ENCODE measurements at places on chromosomes 12 and 14.

- DNase-seq: no peak
Measured at GRCh38 chr14:101039031-101039754, 135.7 kb upstream of the RTL1 start.

DNA sequence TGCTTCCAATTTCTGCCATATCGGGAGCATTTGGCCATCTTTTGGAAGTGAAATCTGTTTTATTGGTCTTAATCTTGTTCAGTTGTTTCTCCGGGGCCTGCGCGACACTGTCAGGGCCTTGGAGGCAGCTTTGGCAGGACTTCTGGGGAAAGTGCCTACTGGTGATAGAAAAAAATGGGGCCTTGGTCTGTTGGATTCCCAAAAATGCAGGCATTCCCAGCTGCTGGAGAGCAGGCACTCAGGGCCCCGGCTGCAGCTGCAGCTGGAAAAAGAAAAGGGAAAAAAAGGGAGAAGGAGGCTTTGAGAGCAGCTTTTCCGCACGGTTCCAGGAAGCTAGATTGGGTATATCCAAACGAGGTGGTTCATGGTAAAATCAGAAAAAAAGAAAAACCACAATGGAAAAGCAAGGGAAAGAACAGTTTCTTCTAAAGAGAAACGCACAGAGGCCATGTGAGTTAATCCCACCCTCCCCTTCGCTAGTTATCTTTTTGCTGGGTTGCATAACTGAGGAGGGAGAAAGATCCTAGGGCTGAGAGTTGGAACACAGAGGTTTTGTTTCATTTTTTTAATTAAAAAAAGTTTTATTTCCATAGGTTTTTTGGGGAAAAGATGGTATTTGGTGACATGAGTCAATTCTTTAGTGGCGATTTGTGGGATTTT lies 134.7 kb upstream of the RFLNA start:
- no peak for DNase-seq

GRCh38 chr12:87217491-87217890 lies 811.7 kb downstream of the C12orf50 start:
- no peak for DNase-seq

DNA sequence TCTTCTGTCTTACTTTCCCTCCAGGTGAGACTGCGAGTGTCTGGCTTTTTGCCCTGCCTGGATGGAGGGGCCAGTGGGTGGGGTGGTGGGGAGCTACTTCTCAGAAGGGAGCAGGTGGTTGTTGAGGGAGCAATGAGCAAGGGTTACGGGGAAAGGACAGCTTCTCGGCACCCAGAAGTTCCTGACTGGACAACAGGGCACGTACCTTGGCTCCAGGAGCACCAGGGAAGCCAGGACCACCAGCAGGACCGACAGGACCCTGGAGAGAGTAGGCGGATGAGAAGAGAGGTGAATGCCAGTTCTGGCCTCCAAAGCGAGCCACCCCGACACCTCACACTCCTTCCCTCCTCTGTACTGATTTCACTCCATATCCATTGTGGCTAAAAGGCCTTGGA lies 15.3 kb downstream of the COL2A1 start:
- no peak for DNase-seq

GRCh38 chr12:119410396-119410795 lies 75.9 kb downstream of the CCDC60 start:
- DNase-seq: no peak

DNA sequence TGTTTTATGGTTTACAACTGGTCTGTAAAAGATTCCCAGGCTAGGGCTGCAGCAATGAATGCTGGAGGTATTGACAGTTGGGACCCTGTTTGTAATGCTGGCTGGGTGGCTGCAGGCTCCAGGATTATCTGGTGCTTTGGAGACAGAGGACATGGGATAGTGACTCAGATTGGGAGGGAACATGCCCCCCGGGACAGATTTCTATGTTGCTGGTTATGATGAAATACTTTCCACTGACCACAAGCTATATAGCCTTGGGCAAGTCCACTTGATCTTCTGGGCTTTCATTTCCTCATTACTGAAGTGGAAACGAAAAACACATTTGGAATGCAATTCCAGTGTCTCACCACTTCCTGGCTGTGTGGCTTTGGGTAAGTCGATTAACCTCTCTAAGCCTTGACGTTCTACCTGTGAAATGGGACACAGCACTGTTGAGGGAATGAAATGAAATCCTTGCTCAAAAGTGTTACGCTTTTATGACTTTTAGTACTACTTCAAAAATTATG lies 6.3 kb upstream of the TPCN1 start:
- no peak for DNase-seq

GRCh38 chr14:24441485-24441884 lies 1.1 kb downstream of the SDR39U1 start:
- no peak for DNase-seq

DNA sequence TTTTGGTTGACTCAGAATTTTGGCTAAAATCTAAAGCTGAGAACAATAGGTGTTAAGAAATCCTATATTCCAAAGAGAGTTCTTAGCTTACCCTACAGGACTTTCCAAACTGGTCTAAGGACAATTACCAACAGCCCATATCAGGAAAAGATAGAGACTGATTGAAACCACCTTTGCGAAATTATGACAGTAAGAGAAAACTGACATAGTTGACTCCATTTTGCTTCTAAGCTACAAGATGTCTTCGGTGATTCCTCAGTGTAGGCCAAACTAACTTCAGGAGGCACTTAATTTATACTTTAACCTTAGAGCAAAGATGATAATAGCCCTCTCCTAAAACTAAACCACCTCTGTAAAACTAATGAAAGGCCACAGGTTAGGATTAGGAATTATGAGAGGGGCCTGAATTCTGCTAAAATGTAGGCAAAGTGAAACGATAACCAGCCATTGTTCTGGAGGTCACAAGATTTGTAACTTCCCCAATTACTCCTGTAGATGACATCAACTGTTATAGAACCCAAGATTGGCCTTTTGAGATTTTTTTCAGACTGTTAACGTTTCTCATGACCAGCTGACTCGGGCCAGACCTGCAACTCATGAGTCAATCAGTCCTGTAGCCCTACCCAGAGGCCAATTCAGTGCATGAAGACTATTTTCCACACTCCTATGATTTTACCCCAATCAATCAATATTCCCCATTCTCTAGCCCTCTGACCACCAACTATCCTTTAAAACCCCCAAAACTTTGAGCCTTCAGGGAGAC lies 43.0 kb downstream of the KLRG1 start:
- DNase-seq: no peak

DNA sequence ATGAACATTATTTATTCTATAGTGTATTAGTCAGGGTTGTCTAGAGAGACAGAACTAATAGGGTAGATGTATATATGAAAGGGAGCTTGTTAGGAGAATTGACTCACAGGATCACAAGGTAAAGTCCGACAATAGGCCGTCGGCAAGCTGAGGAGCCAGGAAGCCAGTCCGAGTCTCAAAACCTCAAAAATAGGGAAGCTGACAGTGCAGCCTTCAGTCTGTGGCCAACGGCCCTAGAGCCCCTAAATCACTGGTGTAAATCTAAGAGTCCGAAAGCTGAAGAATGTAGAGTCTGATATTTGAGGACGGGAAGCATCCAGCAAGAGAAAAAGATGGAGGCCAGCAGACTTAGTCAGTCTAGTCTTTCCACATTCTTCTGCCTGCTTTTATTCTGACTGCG lies 912.2 kb downstream of the FLRT2 start:
- DNase-seq: no peak

DNA sequence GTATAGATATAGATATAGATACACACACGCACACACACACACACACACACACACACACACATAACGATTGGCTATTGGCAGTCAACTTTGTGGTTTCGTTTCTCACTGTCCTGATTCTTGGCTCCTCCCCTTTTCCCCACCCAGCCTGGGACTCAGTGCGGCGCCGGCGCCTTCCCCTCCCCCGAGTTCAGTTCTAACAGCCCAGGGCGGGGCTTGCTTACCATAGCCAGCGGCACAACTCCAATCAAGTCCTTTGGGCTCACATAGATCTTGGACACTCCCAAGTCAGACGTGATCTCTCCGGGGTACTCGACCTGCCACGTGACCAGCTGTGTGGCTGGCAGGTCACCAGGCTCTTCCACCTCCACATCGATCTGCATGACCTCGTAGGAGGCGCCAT lies 484.1 kb downstream of the GLT1D1 start:
- DNase-seq: no peak

- no peak for DNase-seq
Measured at GRCh38 chr12:12376646-12377448, 20.0 kb downstream of the BORCS5 start.

DNA sequence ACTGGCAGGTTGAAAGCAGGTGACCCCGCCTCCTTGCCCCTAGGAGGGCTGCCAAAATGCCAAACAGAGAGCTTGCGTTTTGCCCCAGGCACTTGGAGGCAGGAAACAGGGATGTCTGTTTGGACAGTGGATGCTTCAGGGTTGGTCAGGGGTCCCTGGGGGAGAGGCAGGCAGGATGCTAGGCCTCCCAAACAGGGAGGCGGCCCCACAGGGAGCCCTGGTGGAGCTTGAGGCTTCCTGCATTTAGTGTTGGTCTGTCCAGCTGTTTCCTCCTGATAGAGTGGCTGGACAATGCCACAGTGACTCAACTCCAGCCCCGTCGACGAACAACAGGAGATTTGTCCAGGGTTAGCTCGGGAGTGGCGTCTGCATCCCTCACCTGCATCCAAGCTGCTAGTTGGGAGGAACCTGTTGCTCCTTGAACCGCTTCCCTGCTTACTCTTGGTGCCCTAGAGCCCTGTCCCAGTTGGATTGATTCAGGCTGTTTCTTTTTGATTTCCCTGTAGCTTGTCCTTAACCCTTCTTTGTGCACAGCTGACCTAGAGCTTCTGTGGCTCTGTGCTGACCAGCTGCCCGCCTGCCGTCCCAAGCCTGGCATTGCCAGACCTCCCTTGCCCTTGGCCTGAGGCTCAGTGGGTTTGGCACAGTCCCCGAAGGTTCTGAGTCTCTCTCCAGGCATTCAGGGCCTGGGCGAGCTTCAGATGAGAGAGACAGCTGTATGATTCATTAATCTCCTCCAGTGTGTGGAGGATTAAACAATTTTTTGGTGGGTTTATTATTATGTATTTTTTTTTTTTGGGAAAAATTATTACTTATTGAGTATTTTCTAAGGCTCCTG lies 45.9 kb downstream of the TSPAN9 start:
- no peak for DNase-seq

GRCh38 chr12:112905451-112906089 lies 1.2 kb upstream of the OAS1 start:
- no peak for DNase-seq

DNA sequence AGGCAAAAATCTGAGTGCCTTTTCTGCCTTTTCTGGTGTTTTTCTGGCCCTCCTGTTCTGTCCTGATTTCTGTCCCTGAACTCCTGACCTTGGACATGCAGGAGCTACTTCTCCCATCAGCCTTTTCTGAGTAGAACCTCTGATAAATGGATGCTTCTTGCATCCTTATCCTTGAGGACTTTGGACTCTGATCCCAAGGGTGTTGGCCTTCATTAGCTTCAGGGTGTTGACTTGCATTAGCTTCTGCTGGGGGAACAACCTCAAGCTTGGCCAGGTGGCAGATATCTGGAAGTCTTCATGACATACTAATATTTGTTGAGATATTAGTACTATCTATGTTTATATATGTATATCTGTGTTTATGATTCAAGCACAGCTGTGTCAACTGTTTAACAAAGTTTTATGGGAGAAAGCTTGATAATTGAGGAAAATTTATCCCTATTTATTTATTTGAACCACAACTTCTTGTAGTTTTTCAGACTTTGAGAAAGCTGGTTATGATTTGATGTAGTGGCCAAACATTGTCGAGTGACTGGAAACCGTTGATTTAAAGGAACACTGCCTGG lies 124.3 kb downstream of the CHST11 start:
- DNase-seq: no peak

DNA sequence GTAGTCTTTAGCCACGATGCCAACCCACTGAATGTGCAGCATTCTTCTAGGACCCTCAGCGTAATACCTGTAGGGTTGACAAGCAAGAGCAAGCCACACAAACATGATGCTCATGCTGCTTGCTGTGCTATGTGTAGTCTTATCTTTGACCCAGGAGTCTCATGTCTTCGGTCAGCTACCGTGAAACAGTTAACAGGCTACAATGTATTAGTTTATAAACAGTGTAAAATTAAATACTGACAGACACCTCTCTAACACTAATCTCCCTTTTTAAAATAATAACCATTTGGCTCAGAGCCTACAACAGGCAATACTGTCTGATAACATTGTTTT lies 1.9 kb downstream of the EAPP start:
- no peak for DNase-seq

DNA sequence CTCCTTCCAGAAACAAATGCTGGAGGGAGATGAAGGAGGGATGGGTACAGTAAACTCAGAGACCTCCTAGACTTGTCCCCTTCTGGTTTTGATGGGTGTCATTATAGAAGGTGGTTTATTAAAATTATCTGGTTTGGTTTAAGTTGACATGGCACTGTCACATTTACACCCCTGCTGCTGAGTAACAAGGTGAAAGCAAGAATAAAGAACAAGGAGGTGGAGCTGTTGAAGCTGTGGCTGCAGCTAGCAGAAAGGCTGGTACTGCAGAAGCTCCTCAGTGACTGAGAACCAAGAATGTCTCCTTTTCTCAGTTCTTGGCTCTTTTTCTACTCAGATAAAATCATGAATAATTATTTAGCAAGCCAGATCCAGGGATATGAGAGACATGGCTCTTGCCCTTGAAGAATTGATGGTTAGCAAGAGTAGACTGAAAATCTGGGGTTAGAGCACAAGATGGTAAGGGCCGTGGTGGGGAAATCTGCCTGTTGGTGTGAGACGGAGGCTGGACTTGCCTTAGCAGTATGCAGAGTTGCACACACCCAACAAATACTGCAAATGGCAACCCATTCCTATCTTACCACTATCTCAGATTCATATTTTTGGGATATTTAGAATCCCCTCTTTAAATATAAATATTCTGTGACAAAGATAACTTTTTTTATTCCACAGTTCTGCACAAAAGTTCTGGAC lies at the start of gene GZMH:
TSS of gene GZMH (minus strand) at position 31 of the 690 bp plus-strand sequence. CDS start 72 bp downstream, outside the sequence.
- no peak for DNase-seq

GRCh38 chr12:22409377-22410164 lies 75.1 kb upstream of the ST8SIA1 start:
- no peak for DNase-seq

- DNase-seq: no peak
Measured at GRCh38 chr12:113820309-113820708, 145.8 kb downstream of the RBM19 start.

DNA sequence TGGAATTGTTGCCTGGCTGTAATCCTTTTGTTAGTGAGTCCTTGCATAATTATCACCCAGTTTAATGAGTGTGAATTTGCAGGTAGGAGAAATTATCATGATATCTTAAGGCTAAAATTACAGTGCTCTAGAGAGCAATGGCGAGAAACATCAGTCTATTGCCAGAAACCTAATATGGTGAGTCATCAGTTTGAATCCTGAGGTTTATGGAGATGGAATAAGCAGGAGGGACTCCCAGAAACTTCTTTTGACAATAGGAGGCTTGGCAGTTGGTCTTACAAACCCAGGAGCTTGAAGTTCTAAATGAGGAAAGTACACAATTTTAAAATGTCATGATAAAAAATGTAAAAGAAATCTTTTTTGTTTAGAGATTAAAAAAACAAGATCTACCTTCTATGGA lies 31.5 kb upstream of the CRADD start:
- DNase-seq: no peak
